ENCODE measurements at places on chromosomes 11 and 22. TPM values are rescaled to one million over a fixed set of nuclear protein-coding genes. Genes with fewer than 3 reads are reported as not detected.

CDKN1C gene
- 35.0 TPM for total RNA-seq

DERL3 gene
- 10.9 TPM for total RNA-seq

CARD16 gene
- not detected for total RNA-seq

OLFML1 gene
- total RNA-seq: 0.18 TPM

LRRC32 gene
- total RNA-seq: 1.6 TPM

GTSE1 gene
- total RNA-seq: 45.4 TPM

AQP11 gene
- 1.2 TPM for total RNA-seq

KRTAP5-2 gene
- total RNA-seq: not detected

APLP2 gene
- 345 TPM for total RNA-seq

CATSPERZ gene
- 2.0 TPM for total RNA-seq

UBQLNL gene
- 0.24 TPM for total RNA-seq

CALCA gene
- 0.42 TPM for total RNA-seq

CABP4 gene
- not detected for total RNA-seq

TTC12 gene
- total RNA-seq: 10.9 TPM

GANAB gene
- total RNA-seq: 350 TPM

CHRM4 gene
- 0.62 TPM for total RNA-seq

OR52A5 gene
- not detected for total RNA-seq

OR5B17 gene
- total RNA-seq: not detected

HTR3A gene
- 4.1 TPM for total RNA-seq

DTX4 gene
- total RNA-seq: 12.8 TPM

SESN3 gene
- total RNA-seq: 34.9 TPM

TRPC6 gene
- total RNA-seq: 1.3 TPM

KCNJ1 gene
- 0.16 TPM for total RNA-seq

UNC93B1 gene
- 29.7 TPM for total RNA-seq

SUSD2 gene
- total RNA-seq: 0.94 TPM

TRIM34 gene
- 0.66 TPM for total RNA-seq

CNIH2 gene
- 12.2 TPM for total RNA-seq

CYP2D6 gene
- 1.4 TPM for total RNA-seq

RRM1 gene
- 84.8 TPM for total RNA-seq

GPR83 gene
- 0.48 TPM for total RNA-seq

TSPO gene
- 23.8 TPM for total RNA-seq

SCYL1 gene
- total RNA-seq: 69.6 TPM

ELF5 gene
- not detected for total RNA-seq

DSCAML1 gene
- total RNA-seq: 0.90 TPM

SPDYC gene
- 0.35 TPM for total RNA-seq

C22orf31 gene
- not detected for total RNA-seq

ATM gene
- total RNA-seq: 49.5 TPM

CRYBB1 gene
- total RNA-seq: 4.6 TPM

PKDREJ gene
- 0.07 TPM for total RNA-seq

PRR33 gene
- not detected for total RNA-seq

GAL3ST1 gene
- total RNA-seq: 11.2 TPM

CLMP gene
- 18.2 TPM for total RNA-seq

TXN2 gene
- 61.6 TPM for total RNA-seq

DEFB131B gene
- not detected for total RNA-seq

OR8K5 gene
- not detected for total RNA-seq

OR2AG2 gene
- 0.09 TPM for total RNA-seq

GGTLC2 gene
- total RNA-seq: not detected

LIF gene
- 7.2 TPM for total RNA-seq

SHANK3 gene
- 9.7 TPM for total RNA-seq

CASP1 gene
- not detected for total RNA-seq

GDPD5 gene
- 5.3 TPM for total RNA-seq

MMP13 gene
- total RNA-seq: not detected

LMNTD2 gene
- total RNA-seq: 6.0 TPM

CD248 gene
- total RNA-seq: 2.6 TPM

LAYN gene
- 3.6 TPM for total RNA-seq

SLC37A4 gene
- total RNA-seq: 48.6 TPM

SYT13 gene
- total RNA-seq: 15.1 TPM

TRIM48 gene
- not detected for total RNA-seq

ZNF214 gene
- 4.1 TPM for total RNA-seq
